ENCODE measurements at places on chromosomes 5 and 9.

DNA sequence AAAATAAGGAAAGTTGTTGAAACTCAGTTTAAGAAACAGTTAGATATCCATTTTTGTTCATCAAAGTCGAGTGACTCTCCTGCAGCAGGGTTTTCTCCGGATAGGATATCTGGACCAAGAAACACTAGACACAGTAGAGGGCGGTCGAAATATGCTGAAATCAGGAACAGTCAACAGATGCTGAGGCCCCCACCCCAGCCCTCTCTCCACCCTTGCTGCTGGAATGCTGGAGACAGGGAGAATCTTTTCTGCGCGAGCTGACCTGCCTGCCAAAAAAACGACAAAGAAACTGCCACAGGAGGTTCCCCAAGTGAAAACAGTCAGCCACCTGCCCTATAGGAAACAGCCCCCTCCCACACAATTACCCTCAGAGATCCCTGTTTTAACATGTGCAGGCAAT is 4.3 kb upstream of the IL13 start:
- DNase-seq: no peak

DNA sequence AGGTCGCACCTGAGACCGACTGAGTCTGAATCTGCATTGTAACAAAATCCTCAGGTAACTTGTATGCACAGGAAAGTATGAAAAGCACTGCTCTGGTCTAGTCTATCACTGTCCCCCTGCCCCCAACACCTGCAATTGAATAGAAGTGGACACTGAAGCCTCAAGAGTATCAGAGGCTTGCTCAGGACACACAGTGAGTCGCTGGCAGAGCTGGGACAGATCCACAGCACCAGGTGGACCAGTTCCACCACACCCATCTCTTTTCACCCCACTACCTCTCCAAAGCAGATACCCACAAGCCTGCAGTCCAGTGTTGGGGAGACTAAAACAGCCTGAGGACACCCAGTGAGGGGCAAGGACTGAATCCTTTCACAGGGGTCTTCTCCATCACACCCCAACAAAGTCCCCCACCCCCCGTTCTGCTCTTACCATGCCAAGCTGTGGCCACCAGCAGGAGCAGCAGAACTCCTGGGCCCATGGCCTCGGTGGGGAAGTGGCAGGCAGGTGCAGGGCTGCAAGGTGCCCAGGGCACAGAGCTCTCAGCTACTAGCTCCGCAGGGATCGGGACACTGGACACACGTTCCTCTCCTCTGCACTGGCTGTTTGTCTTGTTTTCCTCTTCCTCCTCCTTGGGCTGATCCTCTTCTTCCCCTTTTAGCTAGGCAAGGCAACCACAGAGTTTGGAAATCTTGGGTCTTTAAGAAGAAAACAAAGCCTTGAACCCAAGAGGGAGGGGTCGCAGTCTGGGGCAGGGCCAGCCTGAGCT is at the start of gene CSF1R:
Gene CSF1R, minus strand, starts transcription at position 605 of the 766 bp plus-strand sequence. Its CDS starts 127 bp downstream, at position 478.
- no peak for DNase-seq

DNA sequence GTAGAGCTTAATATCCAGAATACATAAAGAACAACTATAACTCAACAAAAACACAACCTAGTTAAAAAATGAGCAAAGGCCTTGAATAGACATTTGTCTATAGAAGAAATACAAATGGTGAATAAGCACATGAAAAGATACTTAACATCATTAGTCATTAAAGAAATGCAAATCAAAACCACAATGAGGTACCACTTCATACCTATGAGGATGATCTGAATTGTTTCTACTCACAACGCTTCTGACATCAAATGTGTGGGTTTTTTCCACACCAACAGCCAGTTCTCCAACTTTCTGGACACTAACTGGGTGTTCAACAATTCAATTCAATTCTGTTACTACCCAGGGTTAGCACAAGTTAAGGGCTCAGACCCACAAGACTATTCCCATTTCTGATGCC is 22.0 kb downstream of the SREK1IP1 start:
- no peak for DNase-seq

- no peak for DNase-seq
Measured at GRCh38 chr5:97666783-97667182, 483.7 kb upstream of the RIOK2 start.

DNA sequence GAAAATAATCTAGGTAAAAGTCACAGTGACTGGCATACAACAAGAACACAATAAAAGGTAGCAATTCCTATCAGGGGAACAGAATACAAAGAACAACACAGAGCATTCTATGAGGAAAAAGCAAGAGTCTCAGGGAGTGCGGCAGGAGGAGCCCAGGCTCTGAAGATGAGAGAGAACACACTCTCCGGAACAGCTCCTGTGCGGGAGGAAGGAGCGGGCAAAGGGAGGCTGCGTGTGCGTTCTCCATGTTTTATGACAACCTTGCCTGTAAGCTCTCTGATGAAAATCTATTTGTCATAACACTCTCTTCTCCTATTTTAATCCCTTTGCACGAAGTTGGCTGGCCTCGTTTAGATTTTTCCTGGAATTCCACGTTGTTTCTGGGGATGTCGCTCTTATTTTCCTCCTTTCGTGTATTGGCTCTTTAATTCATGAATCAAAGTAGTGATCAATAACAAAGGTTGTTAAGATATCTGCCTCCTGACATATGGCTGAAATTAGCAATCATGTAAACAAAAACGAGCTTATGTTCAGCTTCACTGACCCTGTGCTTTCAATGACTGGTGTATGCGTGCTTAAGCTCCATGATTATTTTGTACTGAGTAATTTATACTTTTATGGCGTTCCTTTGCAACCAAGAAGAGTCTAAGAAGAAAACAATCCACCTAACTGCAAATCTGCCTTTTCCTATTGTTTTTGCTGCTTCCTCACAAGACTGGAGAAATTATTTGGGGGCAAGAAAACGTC is 109.5 kb downstream of the MYO10 start:
- DNase-seq: no peak

DNA sequence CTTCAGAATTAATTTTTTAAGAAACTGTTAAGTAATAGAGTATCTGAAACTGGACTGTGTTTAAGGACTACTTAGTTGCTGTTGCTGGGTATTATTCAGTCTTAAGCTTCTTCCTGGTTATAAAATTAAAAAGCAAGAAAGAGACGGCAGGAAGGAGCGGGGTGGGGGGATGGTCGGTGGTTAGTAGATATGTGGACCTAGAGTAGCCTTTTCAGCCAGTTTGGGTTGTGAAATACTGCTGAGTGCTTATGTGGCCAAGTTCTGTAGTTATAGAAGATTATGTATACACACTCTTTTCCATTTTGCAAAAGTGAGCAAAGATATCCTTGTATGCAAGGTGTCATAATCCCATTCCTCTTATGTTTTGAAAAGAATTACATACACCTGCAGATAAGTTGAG is 28.5 kb downstream of the TRIO start:
- no peak for DNase-seq

DNA sequence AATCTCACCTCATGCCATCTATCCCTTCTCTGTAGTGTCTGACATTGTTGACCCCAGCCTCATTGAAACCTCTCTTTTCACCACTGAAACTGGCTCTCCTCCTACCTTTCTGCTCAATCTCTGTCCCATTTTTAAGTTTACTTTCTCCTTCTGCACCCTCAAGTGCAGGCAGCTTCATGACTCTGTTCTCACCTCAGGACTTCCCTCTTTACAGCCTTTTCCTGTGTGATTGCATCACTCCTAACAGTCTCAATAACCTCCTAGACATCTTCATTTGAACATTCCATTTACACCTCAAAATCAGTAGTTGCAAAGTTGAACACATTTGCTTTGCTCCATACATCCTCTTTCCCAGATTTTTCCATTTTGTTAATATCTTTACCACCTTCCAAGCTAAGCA is 172.1 kb downstream of the RASEF start:
- DNase-seq: no peak

GRCh38 chr9:85904975-85905374 is 36.0 kb upstream of the NAA35 start:
- no peak for DNase-seq

- no peak for DNase-seq
Measured at GRCh38 chr9:75041041-75041440, 12.9 kb upstream of the CARNMT1 start.

GRCh38 chr5:50665091-50665490 is 1.3 kb upstream of the PARP8 start:
- no peak for DNase-seq

DNA sequence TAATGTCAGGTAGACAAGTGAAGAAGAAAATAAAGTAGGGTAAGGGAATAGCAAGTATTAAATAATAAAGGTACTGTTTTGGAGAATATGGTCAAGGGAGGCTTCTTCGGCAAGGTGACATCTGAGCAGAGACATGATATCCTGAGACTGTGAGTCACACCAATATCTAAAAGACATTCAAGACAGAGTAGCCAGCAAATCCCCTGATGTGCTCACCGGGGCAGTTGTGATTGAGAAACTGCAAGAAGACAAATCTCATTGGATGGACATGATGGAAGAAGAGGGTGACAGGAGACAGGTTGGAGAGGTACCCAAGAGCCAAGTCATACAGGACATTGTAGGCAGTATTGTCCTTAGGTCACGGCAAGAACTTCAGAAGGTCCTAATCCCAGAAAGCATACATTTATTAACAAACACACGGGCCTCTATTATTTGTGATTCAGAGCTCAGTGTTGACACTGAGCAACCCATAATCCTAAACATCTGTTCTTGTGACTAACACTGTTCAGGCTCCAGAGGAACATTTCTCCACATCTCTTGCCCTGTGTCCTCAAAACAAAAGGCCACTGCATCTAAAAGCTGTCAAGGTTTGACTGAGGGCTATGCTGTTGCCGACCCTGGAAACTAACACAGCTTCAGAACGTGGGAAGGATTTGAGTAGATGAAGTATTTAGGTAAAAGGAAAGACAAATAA is 258.7 kb upstream of the CLINT1 start:
- no peak for DNase-seq

GRCh38 chr9:73157811-73158210 is 6.1 kb downstream of the ANXA1 start:
- no peak for DNase-seq

DNA sequence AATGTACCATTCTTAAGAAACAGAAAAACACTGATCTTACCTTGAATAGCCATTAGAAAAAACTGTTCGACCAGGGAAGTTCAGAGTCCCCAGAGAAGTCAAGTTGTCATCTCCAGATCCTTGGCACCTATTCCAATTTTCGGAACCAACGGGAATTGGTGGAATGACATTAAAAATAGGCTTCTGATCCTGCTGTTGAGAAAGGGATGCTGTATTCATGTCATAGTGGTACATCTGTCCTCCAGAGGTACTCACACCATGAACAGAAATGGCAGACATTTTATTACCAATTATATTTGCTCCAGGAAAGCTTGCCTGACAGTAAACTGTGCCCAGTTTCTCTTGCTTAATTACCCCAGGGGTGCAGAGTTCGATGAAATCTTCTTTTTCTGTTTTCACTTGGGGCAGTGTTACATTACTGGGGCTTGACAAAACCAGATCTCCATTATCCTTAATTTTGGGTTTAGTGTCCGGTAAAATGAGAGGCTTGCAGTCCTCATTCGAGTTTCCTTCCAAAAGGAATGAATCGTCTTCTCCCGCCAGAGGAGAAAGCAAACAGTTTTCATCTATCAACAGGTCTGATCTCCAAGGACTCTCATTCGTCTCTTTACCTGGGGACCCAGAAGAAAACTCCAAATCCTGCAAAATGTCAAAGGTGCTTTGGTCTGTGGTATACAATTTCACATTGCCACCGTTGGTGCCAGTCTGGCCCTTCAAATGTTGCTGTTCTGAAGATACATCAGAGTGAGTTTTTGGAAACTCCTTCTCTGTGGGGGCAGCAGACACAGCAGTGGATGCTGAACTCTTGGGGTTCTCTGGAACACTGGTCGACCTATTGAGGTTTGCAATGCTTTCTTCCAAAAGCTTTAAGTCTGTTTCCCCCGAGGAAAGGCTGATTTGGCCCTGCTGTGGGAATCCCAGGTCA is 3.6 kb downstream of the NR3C1 start:
- DNase-seq: no peak

DNA sequence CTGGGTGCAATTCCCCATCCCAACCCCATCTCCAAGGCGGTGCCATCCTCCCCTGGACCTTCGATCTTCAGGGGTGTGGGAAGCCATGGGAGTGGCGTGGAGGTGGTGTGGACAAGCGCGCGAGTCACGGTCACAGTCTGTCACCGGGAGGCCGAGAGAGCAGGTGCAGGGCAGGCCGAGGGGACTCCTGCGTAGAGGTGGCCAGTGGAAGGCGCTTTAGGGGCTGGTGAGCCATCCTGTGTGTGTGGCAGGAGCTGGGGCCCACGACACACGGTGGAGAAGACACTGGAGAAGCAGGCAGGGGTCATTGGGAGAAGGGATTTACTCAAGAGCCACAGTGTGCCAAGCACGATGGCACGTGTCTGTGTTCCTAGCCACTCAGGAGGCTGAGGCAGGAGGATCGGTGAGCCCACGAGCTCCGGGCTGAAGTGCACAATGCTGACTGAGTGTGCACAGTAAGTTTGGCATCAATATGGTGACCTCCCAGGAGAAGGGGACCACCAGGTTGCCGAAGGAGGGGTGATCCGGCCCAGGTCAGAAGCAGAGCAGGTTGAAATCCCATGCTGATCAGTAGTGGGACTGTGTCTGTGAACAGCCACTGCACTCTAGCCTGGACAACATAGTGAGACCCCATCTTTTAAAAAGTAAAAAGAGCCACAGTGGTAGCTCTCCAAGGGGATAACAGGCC is 145.1 kb upstream of the PHYKPL start:
- no peak for DNase-seq

DNA sequence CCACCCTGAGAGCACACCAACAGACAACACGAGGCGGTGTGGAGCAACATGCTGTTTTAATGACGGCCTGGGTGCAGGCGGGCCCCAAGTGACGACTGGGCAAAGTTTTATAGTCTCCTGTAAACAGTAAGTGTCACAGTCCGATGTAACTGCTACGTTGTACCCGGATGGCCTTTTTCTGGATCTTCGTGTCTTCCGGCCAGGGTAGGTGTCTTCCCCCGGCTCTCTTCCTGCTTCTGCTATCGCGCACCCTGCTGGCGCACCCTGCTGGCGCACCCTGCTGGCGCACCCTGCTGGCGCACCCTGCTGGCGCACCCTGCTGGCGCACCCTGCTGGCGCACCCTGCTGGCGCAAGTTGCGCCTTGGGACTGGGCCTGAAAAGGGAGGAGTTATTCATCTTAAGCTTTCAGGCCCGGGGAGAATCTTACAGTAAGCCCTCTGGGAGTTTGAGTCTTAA is 143.0 kb upstream of the TARS1 start:
- DNase-seq: no peak

DNA sequence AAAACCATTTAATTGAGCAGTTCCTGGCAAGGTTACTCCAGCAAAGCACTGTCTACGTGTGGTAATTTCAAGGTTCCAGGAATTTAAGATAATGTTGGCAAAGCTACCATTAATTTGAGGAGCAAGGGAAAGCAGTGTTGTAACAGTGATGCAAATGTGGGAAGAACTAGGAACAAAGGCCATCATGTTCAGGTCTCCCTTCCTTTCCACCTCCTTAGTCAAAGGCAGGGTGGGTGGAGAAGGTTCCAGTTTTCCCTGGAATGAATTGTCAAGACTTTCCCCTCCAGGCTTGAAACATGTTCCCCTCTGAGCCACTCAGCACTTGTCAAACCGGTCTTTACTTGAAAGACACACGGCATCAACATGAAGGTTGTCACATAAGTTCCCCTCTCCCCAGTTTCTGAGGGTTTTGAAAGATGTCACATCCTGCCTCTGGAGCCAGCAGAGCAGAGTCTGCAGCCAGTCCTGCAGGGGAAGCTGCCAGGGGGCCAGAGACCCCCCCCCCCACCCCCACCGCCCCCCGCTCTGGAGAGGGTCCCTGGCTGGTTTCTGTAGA is 226.0 kb downstream of the GAS1 start:
- no peak for DNase-seq

GRCh38 chr5:125536095-125536494 is 789.7 kb upstream of the ZNF608 start:
- no peak for DNase-seq
